NCI-H510A (cell line): ENCODE measurements at places on chromosomes 16 and 17.
A peak's percentile ranks its signal among the peaks of the same experiment; 100 is the strongest.

DNA sequence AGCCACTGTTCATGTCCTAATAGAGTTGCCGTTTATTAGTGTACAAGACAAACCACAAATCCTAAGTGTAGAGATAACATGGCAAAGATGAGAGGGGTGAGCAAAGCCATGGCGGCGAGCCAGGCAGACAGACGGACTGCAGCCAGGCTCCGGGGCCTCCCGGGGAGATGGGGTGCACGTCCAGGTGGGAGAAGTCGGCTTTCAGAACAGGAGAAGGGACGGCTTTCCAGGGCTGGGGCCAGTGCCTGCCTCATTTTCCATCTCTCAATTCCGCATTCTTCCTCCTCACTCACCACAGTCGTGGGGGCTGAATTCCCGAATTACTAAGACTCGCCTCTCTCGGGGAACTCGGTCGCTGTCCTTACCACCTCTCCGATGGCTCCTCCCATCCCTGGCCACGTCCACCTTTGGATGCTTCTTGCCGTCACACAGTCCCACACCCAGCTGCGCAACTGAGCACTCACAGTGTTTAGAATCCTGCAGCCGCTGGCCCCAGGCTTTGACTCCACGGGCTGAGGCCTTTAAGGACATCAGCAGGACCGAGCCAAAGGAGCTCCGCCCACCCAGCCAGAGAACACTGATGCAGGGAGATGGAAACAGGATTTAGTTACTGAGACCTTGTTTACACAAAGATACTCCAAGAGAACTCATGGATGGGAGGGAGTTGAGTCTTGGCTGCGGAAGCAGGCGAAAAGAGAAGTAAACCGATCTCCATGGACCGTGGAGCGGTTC lies 59.7 kb downstream of the RNF112 start:
- DNase-seq, result peak; percentile 92

DNA sequence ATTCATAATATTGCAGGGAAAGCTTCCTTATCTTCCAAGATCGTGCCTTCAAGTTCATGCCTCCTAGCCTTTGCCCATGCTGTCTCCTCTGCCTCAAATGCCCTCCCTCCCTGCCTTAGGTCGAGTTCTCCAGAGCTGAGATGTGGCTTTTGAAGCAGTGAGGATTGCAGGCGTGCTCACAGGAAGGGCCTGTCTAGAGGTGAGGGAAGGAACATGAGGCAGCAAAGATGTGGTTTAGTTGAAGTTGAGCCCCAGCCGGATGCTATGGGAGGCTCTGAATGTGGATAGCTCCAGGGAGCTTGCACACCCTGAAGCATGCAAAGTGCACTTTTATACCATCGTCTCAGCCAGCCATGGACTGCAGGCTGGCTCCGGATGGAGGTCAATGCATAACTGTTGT lies 754.6 kb upstream of the EEF2KMT start:
- DNase-seq, result no peak

GRCh38 chr16:68046106-68046505 lies 23.0 kb downstream of the DUS2 start:
- no peak for DNase-seq

GRCh38 chr16:23959752-23960072 lies 123.9 kb downstream of the PRKCB start:
- no peak for DNase-seq

DNA sequence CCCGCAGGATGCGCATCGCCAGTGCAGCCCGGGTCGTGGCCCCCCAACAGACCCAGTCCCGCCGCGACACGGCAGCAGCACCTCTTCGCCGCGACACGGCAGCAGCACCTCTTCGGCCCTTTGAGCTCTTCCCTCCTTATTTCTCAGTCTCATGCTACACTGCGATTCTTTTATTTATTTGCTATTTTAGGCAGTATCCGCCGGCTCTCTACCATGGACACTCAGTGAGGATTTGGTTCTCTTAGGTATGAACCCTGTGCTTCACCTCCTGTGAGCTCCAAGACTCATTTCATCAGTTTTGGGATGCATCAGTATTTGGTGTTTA lies 8.3 kb upstream of the MAP2K3 start:
- DNase-seq, result no peak

GRCh38 chr17:47732399-47733046 lies 513 bp upstream of the TBX21 start:
- DNase-seq, result no peak

GRCh38 chr17:83008186-83008510 lies 71.3 kb upstream of the METRNL start:
- DNase-seq, result no peak

DNA sequence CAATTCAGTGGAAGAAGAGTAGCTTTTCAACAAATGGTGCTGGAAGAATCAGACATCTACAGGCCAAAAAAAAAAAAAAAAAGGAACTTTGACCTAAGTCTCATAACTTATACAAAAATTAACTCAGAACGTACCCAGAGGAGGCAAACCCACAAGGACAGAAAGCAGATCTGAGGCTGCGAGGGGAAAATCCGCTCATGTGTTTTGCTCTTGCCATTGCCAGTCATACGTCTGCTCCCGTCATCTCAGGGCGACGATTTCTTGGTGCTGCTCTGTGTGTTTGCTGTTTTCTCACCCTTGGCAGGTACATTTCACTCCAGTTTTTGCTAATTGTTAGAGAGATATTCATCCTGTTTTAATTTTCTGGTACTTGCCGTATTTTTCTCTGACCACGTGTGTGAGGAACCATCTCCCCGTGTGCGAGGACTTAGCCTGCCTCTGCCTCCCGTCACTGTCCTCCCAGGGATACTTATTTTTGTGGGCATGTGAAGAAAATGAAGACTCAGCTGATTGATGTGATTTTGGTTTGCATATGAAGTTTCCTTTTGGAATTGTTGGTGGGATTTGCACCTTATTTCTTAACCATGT lies 33.4 kb upstream of the ACSF3 start:
- DNase-seq, result no peak

DNA sequence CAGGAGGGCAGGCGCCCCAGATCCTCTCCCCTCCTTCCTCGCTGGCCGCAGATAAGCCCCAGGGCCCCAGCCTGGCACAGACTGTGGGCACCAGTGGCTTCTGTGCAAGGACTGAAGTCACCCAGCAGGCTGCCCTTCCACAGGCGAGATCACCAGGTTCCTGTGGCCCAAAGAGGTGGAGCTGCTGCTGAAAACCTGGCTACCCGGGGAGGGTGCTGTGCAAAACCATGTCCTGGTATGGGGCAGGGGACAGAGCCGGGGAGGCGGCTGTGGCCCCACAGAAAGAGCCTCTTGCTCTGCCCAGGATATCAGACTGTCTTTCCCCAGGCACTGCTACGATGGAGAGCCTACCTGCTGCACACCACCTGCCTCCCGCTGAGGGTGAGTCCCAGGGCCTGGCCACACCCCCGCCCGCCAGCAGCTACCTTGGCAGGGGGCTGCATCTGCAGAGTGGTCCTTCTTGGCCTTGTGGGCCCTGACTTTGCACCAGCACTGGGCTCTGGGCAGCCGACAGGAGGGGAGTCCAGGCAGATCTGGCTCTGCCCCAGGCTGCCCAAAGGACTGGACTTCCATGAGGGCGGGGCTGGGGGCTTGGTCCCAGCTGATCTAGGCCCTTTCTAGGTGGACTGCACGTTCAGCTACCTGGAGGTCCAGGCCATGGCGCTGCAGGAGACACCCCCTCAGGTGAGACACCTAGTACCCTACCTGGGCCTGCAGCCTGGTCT lies 615 bp downstream of the CARMIL2 start:
- DNase-seq, result no peak

- no peak for DNase-seq
These were observed 113.2 kb downstream of the PRKCA start for GRCh38 chr17:66415366-66416206.

DNA sequence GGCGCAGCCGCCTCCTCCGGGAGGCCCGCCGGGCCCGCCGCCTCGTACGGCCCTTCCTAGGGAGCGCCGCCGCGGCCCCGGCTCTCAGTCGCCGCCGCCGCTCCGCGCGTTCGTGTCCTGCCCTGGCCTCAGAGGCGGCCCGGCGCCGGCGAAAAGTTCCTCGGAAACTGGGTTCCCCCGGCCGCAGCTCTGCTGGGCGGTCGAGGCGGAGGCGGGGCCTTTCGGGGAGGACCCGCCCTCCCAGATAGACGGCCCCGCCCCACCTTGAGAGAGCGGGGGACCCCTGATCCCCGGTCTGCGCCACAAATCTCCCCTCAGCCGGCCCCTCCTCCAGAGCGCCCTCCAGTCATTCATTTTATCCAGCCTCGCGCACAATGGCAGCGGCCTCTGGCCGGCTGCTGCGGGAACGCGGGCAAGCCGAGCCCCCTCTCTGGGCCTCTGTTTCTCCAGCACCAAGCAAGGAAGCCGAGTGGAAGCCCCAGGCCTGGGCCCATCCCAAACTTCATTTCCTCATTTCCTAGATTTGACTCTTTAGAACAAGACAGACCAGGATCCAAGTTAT lies at the start of gene SREBF1:
TSS of gene SREBF1 (minus strand) at position 169 of the 562 bp plus-strand sequence. CDS start 169 bp downstream, outside the sequence.
- DNase-seq, result peak; percentile 44

DNA sequence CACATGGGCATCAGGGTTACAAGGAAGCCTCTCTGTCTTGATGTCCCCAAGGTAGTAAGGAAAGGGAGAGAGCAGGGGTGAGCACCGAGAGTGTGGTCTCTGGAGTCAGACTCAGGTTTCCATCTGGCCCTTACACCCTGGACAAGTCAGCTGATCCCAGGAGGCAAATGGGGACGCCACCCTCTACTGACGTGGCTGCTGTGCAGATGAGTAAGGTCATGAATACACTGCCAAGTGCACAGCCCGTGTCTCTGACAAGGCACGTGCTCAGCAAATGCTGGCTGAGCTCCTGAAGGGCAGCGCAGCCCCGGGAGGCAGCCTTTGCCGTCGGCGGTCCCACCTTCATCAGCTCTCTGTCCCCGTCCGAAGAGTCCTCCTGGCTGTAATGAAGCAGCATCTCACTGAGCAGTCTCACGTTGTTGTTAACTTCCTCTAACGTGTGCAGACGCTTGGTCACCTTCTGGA lies 19.4 kb downstream of the GGA3 start:
- DNase-seq, result no peak

DNA sequence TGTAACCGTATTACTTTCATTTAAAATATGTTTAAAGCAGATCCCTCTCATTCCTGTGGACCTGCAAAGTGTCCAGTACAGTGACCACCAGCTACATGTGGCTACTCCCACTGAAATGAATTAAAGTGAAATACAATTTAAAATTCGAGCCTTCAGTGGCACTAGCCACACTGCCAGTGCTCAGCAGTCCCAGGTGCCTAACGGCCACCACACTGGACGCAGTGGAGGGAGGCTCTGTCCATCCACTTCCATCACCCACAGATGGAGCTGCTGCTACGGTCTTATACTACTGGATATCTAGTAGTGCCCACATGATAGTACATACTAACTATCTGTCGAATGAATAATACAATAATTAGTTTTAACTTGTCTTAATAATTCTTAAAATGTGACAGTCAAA lies 2.3 kb upstream of the CBX2 start:
- DNase-seq, result no peak

DNA sequence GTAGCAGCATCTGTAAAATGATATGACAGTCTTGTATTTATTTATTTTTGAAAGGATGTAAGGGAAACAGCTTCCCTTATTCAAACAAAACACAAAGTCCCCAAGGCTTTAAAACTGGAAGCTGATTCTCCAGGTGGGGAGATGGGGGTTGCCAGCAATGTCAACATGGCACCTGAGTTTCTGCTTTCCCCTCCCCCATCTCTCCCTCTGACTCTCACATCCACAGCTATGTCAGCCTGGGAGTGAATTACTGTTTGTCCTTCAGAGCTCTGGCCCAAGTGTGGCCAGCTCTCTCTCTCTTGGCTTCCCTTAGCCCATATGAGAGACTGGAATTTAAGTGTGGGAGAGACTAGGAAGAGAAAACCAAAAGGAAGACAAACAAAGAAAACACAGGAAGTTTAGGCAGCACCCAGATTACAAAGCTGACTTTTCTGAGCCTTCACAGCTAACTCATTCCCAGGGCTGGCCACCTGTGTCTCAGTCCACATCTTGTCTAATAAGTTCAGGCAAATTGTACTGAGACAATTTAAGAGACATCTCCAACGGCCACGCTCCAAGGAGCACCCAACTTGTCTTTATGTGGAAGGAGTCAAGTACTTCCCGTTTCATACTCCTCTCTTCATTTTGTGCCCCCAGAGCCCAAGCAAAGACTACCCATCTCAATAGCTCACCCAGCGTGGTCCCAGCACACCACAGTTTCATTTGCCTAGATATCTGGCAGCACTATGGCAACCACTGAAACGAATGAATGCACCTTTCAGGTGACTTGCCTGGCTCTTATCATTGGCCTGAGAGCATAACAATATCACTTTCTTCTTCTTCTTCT lies 69.2 kb downstream of the SOX9 start:
- peak; percentile 52 for DNase-seq

DNA sequence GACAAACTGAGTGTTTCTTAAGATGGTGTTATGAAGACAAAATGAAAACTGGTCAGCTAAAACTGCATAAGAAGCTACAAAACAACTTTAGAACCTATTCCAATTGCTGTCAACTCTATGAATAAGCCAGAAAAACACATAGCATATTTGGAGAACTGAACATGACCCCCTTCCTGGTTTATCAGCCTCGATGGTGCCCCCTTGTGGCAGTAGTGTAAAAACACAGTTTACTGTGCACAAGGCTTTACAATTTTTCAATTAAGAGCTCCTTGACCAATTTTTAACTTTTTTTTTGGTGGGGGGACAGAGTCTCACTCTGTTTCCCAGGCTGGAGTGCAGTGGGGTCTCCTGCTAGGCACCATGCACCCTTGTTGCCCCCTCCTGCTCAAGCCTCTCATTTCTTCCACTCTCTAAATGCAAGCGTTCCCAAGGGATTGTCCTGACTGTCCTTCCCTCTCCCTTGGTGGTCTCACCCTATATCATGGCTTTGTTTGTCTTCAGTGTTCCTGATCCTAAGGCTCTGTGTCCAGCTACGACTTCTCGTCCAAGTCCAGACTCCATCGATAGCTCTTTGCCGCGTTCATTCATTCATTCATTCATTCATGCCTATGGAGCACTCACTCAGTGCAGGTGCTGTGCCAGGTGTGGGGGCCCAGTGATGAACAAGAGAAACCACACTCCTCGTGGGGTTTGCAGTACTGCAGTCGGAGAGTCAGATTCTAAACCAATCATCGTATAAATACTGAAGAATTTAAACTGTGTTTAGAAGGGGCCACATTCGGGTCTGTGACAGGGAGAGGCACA lies 7.5 kb downstream of the EIF1 start:
- peak; percentile 21 for DNase-seq

DNA sequence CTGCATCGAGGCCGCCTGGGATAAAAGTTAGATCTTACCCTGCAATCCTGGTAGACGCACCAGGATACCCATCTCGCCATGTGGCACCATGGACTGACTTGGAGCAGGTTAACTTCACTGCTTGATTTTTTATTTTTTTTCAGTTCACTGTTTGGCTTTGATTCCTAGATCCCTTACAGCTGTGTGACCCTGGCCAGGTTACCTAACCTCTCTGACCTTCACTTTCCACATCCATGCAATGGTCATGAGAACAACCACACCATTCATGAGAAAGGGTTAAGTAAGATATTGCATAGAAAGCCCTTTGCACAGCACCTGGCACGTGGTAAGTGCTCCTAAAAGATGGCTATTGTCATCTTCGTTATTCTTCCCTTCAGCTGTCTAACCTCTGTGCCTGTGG lies 230.5 kb downstream of the SOX9 start:
- DNase-seq, result no peak
